ENCODE measurements at places on chromosomes 2 and 18. TPM values are rescaled to one million over a fixed set of nuclear protein-coding genes. Genes with fewer than 3 reads are reported as not detected.

INHBB gene
- not detected for total RNA-seq

CCBE1 gene
- 0.81 TPM for total RNA-seq

RAMP1 gene
- 1.00 TPM for total RNA-seq

TBR1 gene
- total RNA-seq: 0.02 TPM

SOX11 gene
- not detected for total RNA-seq

VWC2L gene
- not detected for total RNA-seq

ABCB6 gene
- 8.5 TPM for total RNA-seq

CTAGE1 gene
- total RNA-seq: not detected

CPLX4 gene
- not detected for total RNA-seq

MOCOS gene
- 1.2 TPM for total RNA-seq

- DNase-seq: no peak
These were observed 420.1 kb upstream of the ZNF804A start for GRCh38 chr2:184178229-184178628.

GRCh38 chr2:198374375-198375082, 570.1 kb downstream of the PLCL1 start:
- DNase-seq: peak; percentile 42

- DNase-seq: peak; percentile 41
These were observed 33.9 kb upstream of the FOSL2 start for GRCh38 chr2:28358668-28359201.

GRCh38 chr2:61443342-61444041, 27.4 kb downstream of the USP34 start:
- no peak for DNase-seq

DNA sequence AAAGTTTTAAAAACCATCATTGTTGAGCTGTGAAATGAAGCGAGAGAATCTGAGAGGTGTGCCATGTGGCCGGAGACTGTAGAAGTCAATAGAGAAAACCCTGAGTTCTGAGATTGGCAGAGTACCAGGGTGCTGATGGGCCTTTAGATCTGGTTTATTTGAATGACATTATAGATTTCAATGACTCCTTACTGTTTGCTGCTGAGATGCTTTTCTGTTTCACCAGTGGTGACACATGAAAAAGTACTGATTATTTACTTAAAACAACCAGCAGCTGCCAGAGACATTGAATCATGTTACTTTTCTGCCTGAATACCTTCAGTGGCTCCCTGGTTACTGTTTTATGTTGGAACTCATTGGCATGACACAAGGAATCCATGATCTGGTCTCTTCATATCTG, 602.7 kb upstream of the ZNF804A start:
- no peak for DNase-seq

DNA sequence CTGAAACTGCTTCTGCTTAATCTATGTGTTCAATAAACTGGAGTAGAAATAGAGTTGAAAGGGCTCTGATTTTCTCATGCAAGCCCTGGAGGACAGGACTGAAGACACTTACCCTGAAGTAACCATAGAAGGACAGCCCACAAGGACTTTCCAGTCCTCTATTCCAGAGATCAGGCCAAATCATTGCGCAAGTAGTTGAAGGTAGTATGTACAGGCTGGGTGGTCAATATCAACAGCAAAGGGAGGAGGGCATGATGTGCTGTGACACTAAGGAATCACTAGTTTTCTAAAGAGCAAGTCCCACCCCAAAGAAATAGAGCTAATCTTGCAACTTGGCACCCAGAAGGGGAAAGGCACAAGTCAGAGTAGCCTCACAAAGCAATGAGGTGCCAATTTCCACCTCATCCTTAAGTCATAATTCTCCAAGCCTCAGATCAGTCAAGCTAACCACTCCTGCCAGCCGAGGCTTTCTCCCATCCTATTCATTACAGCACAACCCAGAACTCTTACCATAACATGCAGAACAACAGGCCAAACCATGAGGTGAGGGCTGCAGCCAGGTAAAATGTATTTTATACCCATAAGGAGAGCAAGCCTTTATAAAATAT, 533.5 kb downstream of the TNS1 start:
- DNase-seq: no peak

DNA sequence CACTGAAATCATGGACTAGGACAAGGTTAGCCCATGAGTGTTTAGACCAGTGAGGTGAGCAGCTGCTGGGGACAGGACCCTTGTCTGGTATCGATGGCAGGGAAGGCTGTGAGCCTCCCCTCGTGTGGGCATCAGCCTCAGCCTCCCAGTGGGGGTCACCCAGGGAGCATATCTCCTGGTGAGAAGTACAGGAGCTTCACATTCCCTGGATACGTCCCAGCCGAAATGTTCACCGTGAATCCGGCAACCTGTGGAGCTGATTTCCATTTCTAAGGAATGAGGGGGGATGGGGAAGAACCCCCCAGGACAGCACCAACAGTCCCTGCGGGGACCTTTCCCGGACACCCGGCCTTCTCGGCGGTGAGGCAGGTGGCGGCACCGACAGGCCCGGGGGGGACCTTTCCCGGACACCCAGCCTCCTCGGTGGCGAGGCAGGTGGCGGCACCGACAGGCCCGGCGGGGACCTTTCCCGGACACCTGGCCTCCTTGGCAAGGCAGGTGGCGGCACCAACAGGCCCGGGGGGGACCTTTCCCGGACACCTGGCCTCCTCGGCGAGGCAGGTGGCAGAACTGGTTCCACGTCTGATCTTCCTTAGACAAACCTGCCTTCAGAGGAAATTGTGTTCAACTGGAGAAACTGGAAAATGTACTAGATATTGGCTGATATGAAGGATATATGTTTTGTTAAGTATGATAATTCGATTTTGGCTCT, 21.2 kb downstream of the RTP5 start:
- no peak for DNase-seq

- no peak for DNase-seq
These were observed 53.9 kb upstream of the STPG4 start for GRCh38 chr2:47208852-47209606.

DNA sequence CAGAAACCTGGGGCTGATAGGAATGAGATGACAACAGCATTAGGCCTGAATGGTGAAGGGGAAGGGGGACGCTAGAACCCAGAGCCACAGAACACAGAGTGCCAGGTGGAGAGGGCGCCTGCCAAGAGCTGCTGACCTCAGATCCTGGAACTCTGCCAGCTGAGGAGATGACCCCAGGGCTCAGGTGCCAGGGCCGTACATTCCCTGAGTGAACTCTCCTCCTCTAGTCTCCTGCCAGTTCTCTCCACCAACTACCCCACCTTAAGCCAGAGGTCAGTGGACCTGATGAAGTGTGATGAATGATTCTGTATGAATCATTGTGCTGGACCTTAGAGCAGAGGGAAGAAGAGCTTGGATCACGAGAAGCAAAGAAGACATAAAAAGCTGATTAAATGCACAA, 1582.2 kb upstream of the ACVR2A start:
- no peak for DNase-seq

- no peak for DNase-seq
These were observed 298.4 kb upstream of the MMADHC start for GRCh38 chr2:149885946-149886345.

GRCh38 chr2:126614524-126615227, 41.3 kb upstream of the GYPC start:
- no peak for DNase-seq

DNA sequence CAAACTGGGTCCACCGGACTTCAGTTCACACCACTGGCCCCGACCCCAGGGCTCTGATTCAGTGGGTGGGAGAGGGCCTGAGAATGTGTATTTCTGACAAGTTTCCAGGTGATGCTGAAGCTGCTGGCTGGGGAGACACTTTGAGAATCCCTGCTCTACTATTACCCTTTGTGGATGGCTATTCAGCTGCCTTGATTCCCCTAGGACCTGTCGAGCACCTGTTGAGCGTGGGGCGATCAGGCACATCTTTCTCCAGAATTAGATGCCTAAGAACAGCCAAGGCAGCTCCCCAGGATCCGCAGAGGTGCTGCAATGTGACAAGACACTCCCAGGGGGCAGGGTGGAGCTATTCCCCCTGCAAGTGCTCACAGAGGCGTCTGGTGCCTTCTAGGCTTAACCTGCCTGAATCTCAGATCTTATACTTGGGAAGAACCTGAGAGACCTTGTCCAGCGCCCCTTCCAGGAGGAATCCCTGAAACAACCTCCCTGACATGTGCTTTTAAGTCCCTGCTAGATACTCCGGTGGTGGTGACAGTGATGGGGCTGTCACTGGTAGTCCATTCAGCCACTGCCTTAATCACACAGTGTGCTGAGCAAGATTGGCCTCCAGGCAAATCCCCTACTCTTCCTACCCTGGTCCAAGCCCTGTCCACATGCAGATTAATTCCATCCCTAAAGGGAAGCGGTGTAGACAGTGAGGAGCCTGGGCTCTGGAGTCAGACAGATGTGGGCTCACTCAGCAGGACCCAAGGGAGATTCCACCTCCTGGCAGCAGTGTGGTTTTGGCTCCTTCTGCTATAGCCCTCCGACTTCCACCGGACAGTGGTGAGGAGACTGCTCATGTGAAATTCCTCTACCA, 43.4 kb upstream of the OTOF start:
- peak; percentile 16 for DNase-seq

DNA sequence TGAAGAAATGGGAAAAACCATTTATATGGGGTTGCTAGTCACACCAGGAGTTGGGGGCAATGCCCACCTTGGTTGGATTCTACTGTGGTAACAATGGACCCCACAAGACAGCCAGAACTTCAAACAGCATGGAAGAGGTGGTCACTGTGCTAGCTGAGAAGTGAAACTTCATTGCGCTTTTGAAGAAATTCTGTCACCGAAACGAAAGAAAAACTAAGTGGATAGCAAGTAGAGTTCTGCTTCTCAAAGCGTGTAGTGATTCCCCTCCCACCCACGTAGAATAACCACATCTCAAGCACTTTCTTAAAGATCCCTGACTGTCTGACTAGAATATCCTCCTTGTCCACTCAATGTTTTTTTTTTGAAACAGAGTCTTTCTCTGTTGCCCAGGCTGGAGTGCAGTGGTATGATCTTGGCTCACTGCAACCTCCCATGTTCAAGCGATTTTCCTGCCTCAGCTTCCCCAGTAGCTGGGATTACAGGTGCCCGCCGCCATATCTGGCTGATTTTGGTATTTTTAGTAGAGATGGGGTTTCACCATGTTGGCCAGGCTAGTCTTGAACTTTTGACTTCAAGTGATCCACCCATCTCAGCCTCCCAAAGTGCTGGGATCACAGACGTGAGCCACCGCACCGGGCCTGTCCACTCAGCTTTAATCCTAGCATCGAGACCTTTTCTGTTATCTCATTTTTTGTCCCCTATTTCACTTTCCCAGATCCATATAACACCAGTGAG, 30.1 kb upstream of the CCL20 start:
- DNase-seq: peak; percentile 17

GRCh38 chr2:173755798-173756197, 209.4 kb downstream of the SP3 start:
- no peak for DNase-seq
